CD4-positive, alpha-beta T cell treated with Interleukin-12 subunit alpha and Interleukin-12 subunit beta, for 1 hour (primary cell): ENCODE measurements at places on chromosomes 7 and 10.

GRCh38 chr10:75223507-75223906, 12.2 kb downstream of the COMTD1 start:
- DNase-seq: no peak

DNA sequence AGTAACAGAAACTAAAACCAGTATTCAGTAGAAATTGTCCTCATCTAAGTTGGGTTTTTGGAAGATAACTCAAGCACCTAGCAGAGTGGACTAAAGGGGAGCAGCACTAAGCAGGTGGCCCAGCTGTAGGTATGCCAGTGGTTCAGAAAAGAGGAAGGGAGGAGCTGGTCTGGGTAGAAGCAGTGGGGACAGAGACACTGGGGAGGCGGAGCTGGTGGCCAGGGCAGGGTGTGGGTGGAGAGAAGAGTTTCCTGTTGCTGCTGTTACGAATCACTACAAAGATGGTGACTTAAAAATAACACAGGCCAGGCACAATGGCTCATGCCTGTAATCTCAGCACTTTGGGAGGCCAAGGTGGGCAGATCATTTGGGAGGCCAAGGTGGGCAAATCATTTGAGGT, 136.2 kb downstream of the WDR11 start:
- no peak for DNase-seq

GRCh38 chr7:39073432-39073831, 95.7 kb downstream of the POU6F2 start:
- DNase-seq: no peak

DNA sequence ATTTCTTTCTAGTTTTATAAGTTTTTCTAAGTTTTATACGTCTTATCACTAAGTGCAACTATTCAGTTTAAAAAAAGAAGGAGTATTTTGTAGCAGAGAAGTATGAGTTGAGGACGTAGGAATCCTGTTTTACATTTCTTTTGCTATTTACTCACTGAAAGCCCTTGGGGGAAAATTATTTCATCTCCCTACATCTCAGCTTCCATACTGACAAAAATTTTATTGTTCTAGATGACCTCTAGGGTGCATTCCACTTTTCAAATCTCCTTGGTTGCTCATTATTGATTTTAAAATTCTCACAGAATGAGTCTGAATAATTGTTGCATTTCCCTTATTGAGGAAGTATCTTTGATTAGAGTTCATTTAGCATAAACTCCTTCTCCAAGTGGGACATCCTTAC, 14.9 kb upstream of the PDK4 start:
- DNase-seq: no peak

- DNase-seq: no peak
Observed at GRCh38 chr10:14688606-14689005, 86.1 kb downstream of the FAM107B start.

GRCh38 chr10:116112232-116113231, 160.5 kb downstream of the GFRA1 start:
- DNase-seq: no peak

- DNase-seq: peak; percentile 33
Observed at GRCh38 chr7:37732253-37732652, 48.7 kb downstream of the GPR141 start.

DNA sequence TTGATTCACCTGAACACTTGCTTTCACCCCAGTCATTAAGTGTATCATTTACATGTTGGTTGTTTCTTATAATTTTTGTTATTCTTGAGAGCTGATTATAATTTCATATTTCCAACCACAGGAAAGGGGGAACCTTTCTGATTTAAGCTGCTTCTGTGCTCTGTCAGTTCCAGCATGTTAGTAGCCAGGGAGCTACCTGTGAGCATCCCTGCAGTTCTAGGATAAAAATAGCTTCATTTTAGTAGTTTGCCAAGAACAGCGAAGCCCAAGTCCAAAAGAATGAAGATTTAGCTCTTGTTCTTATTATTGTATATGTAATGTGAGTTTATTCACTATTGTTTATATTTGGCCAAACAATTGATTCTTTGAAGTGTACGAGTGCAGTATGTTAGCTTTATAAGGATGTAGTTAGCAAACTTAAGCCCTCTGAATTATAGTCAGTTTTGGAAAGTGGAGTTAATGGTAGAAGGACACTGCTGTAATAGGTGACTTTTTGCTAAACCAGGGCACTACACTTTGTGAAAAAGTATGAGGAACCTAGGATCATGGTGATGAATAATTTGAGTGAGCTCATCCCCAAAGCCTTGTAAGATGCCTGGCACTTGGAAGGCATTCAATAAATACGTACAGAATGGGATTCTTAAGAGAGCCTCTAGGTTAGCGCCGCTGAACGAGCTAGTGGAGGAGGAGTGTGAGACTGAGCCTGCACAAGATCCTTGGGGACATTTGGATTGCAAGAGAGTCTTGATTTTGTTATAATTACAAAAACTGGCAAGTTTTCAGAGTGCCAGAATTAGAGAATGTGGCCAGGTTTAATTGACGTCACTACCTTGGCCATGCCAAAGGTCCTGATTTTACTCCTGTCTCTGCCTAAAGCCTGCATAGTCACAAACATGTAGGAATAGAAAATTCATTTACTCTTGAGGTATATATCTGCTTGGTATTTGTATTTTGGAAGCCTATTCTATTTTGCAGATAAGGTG, 29.8 kb downstream of the DNAH11 start:
- no peak for DNase-seq

GRCh38 chr10:63832686-63833085, 311.5 kb downstream of the REEP3 start:
- no peak for DNase-seq

DNA sequence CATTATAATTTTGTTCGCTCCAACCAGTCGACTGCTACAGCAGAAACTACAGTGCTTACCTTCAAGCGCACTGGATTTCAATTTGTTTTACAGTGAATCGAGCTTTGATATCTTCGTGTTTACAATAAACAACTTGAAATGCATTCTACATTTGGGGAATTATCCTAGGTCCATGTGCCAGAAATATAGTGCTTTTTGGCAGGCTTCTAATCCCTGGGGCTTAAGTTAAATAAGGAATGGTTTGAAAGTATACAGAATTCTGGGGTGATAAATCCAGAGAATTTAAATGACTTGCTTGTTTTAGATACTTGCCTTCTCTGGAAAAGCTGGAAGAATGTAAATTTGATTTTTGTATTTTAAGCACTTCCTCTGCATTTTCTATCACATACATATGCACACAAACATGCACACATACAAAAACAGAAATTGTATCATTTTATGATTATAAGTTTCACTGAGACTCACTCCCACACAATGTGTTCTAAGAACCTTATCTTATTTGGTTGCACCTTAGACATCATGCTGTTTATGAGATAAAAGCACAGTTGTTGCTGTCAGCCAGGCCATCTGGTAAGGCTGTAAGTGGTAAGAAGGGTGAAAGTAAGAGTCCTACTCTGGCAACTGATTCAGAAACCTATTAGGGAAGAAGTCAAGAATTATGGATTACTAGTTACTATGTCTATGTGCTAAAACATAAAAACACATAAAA, 347.2 kb upstream of the KCND2 start:
- no peak for DNase-seq

- no peak for DNase-seq
Observed at GRCh38 chr10:24708081-24708480, 15.6 kb downstream of the ARHGAP21 start.

GRCh38 chr7:79636849-79637248, 183.4 kb upstream of the MAGI2 start:
- no peak for DNase-seq

GRCh38 chr7:128323459-128324367, 20.0 kb downstream of the RBM28 start:
- DNase-seq: no peak
